Suprapubic skin (tissue), 4 donors: ENCODE measurements at places on chromosomes 3 and 15. TPM values are rescaled to one million over a fixed set of nuclear protein-coding genes. Genes with fewer than 3 reads are reported as not detected.

Gene ANKRD34C
- total RNA-seq: not detected

DNA sequence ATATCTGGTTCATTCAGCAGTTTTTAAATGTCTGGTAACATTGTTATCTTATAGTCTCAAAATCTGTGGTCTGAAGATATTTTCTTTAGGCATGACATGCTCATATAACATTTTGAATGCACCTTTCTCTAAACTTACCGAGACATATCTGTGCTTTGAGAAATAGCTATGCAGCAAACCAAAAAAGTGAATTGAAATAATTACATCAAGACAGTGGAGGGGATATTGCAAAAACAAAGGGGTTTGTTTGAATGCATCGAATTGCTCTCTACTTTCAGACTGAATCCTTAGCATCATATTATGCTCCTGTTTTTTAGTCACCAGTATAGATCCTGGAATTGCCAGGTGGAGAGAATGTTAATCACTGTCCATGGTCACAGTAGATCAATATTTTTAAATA is 5.1 kb downstream of the ARPP21 start:
- no peak overlapping the region for H3K27ac ChIP-seq
- no peak overlapping the region for H3K4me3 ChIP-seq
- peaks cover 6% of the 10 kb centered on the region for H3K4me1 ChIP-seq
- H3K36me3 ChIP-seq: no peaks in the 10 kb centered on the region
- H3K27me3 ChIP-seq: peaks cover 16% of the 10 kb centered on the region
- DNase-seq: no peak

DNA sequence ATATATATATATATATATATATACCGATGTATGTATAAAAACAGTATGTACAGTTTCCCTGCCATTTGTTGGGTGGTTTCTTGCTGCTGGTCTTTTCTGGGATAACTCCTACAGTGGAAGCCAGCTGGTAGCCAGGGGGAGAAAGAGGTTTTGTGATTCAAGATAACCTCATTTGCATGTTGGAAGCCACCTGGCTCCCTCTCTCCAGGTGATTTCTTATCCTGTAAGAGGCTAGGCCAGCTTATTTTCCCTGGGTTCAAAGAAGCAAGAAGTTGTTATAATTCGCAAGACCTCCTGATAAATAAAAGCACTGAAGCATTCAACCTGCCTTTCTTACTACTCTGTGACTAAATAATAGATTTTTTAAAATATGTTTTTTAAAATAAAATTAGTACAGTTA is 443.3 kb downstream of the VGLL3 start:
- no peak overlapping the region for H3K4me3 ChIP-seq
- no peaks in the 10 kb centered on the region for H3K27me3 ChIP-seq
- H3K4me1 ChIP-seq: no peaks in the 10 kb centered on the region
- no peaks in the 10 kb centered on the region for H3K36me3 ChIP-seq

GRCh38 chr3:154013736-154014135 is 107.5 kb upstream of the ARHGEF26 start:
- H3K27ac ChIP-seq: no peak overlapping the region
- H3K36me3 ChIP-seq: no peaks in the 10 kb centered on the region
- no peak for DNase-seq
- H3K4me1 ChIP-seq: no peaks in the 10 kb centered on the region
- no peaks in the 10 kb centered on the region for H3K27me3 ChIP-seq
- no peak overlapping the region for H3K4me3 ChIP-seq

- no peaks in the 10 kb centered on the region for H3K36me3 ChIP-seq
- DNase-seq: no peak
- H3K27ac ChIP-seq: no peak overlapping the region
- no peaks in the 10 kb centered on the region for H3K4me1 ChIP-seq
These were observed 308.4 kb upstream of the CDIN1 start for GRCh38 chr15:36271048-36271447.

DNA sequence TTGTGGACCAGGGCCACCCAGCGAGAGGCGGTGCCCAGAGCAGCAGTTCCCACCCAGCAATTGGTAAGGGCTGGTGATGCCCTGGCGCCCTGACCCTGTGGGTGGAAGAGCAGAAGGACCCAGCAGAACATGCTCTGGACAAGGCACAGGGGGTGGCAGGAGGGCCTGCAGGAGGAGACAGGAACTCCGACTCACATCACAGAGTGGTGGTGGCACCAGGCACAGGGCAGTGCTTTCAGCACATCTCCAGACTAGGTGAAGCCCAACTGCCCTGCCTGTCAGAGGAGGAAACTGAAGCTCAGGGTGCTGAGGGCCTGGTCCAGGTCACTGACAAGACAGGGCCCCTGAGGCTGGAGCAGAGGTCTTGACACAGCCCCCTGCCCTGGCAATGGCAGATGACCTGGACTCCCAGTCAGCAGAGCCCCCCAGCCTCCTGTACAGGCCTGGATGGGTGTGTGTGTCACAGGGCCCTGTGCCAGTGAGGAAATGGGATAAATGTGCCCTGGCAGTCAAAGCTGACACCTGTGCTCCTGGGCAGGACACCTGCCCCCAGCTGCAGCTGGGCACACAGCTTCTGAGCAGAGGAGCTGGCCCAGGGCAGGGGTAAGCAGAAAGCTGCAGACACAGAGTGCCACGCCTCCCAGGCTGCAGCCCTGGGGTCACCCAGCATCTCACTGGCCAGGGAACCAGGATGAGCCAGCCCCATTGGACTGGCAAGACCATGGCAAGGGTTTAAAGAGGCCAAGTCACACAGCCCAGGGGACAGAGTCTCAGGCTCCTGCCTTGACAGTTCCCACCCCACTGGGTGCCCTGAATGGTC is 11.4 kb downstream of the KLF15 start:
- no peaks in the 10 kb centered on the region for H3K4me1 ChIP-seq
- peak; percentile 55 for DNase-seq
- H3K27ac ChIP-seq: no peak overlapping the region
- no peaks in the 10 kb centered on the region for H3K27me3 ChIP-seq
- peaks cover 5% of the 10 kb centered on the region for H3K36me3 ChIP-seq
